ENCODE measurements at places on chromosomes 2 and 18.

- no peak for DNase-seq
Measured at GRCh38 chr2:224407241-224407701, 5.4 kb upstream of the FAM124B start.

GRCh38 chr2:3586220-3586619 is 8.7 kb upstream of the COLEC11 start:
- no peak for DNase-seq

GRCh38 chr2:101435001-101435862 is 39.7 kb downstream of the RFX8 start:
- DNase-seq = no peak

DNA sequence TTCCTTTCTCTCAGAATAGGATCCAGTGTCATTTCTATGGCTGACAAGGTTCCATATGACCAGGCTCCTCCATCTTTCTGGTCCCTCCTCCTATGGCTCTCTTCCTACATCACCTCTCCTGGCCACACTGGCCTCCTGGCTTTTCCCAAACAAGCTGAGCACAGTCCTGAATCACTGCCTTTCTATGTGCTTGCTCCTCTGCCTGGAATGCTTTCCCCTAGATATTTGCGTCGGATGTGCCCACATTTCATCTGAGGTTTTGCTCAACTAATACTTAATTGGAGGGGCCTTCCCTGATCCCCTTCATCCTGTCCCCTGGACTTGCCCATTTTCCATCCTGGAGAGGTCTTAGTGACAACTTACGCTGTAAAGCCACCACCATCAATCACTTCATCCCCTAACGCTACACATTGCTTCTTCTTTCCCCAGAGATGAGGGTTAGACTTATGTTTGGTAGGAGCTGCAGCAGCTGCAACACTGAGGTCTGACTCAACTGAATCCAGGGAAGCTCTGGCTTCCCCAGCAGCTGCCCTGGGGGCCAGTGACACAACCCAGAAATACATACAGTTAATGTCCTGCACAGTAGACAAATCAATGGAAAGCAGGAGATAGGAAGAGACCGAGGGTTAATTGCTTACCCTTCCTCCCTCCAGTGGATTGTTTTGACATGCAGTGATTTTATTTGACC is 42.9 kb downstream of the QPCT start:
- DNase-seq = no peak

DNA sequence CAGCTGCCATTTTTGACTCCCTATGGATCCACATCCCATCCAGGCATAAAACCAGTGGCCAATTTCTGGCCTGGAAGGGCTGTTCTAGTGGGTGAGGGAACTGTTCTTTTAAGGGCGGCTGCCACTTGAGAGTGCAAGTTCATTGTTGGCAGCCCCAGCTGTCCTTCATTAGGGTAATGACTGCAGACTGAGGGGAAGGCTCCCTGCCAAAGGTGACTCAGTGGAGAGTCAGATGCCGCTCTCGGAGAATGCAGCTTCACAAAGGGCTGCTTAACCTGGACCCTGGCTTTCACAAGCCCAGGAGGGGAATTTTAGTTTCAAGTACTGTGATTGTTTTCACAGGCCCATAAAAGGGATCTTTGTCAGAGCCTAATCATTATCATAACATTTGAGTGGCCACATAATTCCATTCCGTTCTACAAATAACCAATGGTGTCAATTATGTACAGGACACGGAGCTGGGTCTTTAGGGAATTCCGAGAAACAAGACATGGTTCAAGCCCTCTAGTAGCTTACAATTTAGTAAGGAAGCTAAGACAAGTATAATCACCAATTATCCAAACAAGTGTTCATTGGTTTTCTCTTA is 235.7 kb downstream of the CDCA7 start:
- no peak for DNase-seq

GRCh38 chr2:214775971-214776370 is 33.5 kb downstream of the BARD1 start:
- DNase-seq = no peak

DNA sequence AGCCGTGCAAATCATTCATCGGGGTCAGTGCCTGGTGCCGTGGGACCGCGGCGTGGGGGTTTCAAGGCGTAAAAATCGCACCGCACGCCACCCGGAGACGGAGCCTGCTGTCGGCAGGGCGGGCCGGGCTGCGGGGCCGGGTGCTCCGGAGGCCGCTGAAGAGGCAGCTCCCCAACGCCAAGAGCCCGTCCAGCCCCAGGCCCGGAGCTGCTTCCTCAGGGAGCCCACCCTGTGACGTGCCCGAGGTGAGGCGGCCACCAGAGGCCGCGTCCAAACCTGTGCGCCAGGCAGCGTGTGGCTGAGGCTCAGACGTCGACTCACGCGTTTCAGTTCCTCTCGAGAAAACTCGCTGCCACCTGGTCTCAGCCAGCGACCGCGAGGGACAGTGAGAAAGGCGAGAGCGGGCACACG is 98.1 kb downstream of the NFATC1 start:
- DNase-seq = no peak

DNA sequence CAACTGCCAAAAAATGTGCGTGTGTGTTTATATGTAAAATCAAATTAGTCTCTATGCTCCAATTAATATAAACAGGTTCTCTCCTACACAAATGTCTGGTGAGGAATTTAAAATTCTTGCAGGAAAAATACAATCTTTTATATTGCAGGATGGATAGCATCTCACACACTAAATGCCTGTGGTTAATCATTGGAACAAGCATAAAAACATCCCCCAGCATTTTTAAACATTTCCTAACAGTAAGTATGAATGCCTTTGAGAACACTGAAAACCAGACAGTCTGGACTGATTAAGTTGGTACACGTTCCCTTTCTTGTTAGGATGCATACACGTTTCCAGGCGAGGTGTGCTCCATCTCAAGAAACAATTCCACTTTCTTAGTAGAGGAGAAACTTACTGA is 29.9 kb upstream of the PDE1A start:
- DNase-seq = no peak

DNA sequence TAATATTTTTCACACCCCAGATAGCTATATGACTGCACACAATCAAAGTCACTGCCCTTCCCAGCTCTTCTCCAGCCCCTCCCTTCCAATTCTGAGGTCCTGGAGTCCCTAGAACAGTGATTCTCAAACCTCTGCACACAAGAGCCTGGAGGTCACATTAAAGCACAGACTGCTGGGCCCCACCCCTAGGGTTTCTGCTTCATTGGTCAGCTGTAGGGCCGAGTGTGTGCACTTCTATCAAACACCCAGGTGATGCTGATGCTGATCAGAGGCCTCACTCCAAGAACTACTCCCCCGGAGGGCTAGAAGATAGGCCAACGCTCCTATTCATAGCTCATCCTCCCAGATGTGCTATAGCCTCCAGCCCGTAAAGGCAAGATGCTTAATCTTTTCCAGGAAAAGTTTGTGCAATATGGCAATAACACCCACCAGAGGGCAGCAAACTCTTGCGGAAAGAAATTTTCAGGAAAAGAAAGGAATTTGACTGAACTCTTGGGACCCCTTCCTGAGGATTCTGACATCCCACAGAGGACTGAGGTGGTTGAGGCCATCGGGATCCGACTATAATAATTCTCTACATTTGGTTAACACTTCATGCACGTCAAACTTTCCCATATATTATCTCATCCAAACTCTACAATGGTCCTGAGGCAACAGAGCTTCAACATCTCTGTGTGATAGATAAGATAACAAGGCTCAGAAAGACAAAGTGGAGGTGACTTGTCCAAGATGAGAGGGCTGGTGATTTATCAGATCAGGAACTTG is 194.2 kb upstream of the PKDCC start:
- DNase-seq = no peak

- no peak for DNase-seq
Measured at GRCh38 chr2:238143239-238143951, 4.9 kb downstream of the KLHL30 start.

GRCh38 chr2:112698834-112699515 is 21.8 kb upstream of the NT5DC4 start:
- no peak for DNase-seq

GRCh38 chr2:140542627-140543026 is 1588.2 kb downstream of the LRP1B start:
- no peak for DNase-seq

- peak; percentile 9 for DNase-seq
Measured at GRCh38 chr18:62249478-62250097, 62.5 kb downstream of the RELCH start.

GRCh38 chr2:170206246-170206645 is 28.3 kb downstream of the MYO3B start:
- no peak for DNase-seq

DNA sequence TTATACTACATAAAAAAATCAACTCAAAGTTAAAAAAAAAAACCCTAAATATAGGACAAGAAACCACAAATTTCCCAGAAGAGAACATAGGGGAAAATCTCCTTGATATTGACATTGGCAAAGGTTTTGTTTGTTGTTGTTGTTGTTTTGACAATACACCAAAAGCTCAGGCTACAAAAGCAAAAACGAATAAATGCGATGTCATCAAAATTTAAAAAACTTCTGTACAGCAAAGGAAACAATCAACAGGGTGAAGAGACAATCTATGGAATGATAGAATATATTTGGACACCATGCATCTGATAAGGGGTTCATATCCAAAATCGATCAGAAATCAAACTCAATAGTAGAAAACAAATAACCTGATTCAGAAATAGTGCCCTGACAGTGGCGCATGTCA is 65.0 kb upstream of the L3MBTL4 start:
- no peak for DNase-seq

DNA sequence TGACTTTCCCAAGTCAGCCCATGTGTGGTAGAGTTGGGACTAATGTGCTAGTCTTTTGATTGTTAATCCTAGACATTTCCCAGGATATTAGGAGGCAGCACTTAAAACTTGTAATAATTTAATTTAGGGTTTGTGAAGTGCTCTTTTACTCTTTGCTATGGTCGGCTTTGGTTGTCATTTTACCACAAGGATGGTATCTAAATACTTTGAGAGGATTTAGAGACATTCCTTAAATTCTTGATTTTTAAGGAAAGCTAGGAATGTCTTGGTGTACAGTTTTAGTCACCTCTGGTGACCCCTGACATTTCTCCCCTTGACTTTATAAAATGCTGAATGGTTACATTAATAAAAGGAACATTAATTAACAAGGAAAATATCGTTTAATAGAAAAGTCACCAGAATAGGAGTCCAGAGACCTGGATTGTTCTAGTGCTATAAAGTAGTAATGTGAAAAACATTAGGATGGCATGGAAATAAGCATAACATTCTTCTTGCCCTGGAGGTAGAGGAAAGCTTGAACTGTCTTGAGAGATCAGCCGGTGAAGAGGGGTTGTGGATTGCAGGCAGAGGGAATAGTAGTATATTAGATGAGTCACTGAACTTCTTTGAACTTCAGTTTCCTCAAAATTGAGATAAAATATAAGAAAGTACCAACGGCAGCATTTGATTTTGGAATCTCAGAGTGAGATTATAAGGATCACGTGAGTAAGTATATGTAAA is 209.2 kb downstream of the MCFD2 start:
- DNase-seq = no peak

- DNase-seq = no peak
Measured at GRCh38 chr2:231674587-231675338, 33.6 kb upstream of the PTMA start.

Data from amygdala (tissue), 56 donors.